ENCODE measurements at places on chromosomes 7 and 10. TPM values are rescaled to one million over a fixed set of nuclear protein-coding genes. Genes with fewer than 3 reads are reported as not detected.

Gene LRRC17
- 4.1 TPM for total RNA-seq

Gene GPR26
- total RNA-seq: not detected

Gene LRRTM3
- not detected for total RNA-seq

Gene BCL7B
- 20.6 TPM for total RNA-seq

Gene CD36
- total RNA-seq: 288 TPM

Gene ADIRF
- 28.5 TPM for total RNA-seq

Gene LRRC4
- total RNA-seq: 0.76 TPM

Gene PDE6C
- not detected for total RNA-seq

Gene DDC
- not detected for total RNA-seq

Gene HABP2
- not detected for total RNA-seq

Gene IRF5
- total RNA-seq: 0.19 TPM

Gene GRID1
- total RNA-seq: not detected

Gene MSS51
- 1.4 TPM for total RNA-seq

Gene IGF2BP3
- total RNA-seq: 15.0 TPM

Gene UNC5B
- 5.3 TPM for total RNA-seq

Gene EPDR1
- 2.8 TPM for total RNA-seq

Gene CHST3
- total RNA-seq: 6.1 TPM

Gene AKR1C2
- 0.97 TPM for total RNA-seq

Gene STEAP4
- not detected for total RNA-seq

Gene ARID5B
- total RNA-seq: 5.5 TPM

Gene TMEM196
- not detected for total RNA-seq

Gene OR13A1
- not detected for total RNA-seq

Gene BAIAP2L1
- total RNA-seq: 0.31 TPM

Gene IFIT2
- 5.3 TPM for total RNA-seq

Gene CALN1
- not detected for total RNA-seq

Gene ANXA8L1
- total RNA-seq: not detected

Gene DKK1
- total RNA-seq: 21.4 TPM

Gene H2BK1
- not detected for total RNA-seq

Gene MCM10
- 14.2 TPM for total RNA-seq

Gene ITPRID1
- total RNA-seq: not detected

Gene RASA4B
- total RNA-seq: 8.3 TPM

Gene WNT2
- total RNA-seq: not detected

Gene GPNMB
- 0.32 TPM for total RNA-seq

Gene DNTT
- total RNA-seq: not detected

Gene NUTM2E
- total RNA-seq: not detected

Gene SAMD9L
- total RNA-seq: 26.6 TPM

Gene OGDH
- 31.7 TPM for total RNA-seq

Gene IMPDH1
- total RNA-seq: 86.4 TPM

Gene CUTC
- total RNA-seq: 14.4 TPM

Gene ACBD5
- total RNA-seq: 27.9 TPM

Gene GIMAP7
- 41.2 TPM for total RNA-seq

Gene NKX2-3
- under 0.01 TPM for total RNA-seq

Gene PAX4
- total RNA-seq: not detected

Gene HOXA6
- total RNA-seq: 2.3 TPM

Gene TFEC
- total RNA-seq: 8.5 TPM

Gene ASZ1
- total RNA-seq: not detected

Gene CDK5
- 16.8 TPM for total RNA-seq

Gene TEX36
- not detected for total RNA-seq

Gene LIPJ
- under 0.01 TPM for total RNA-seq

Gene PPP3CB
- 10.5 TPM for total RNA-seq

Gene ACTR3C
- 5.4 TPM for total RNA-seq

Gene CALY
- total RNA-seq: not detected

Gene PITX3
- not detected for total RNA-seq

Data from bladder microvascular endothelial cell (primary cell).